ENCODE measurements at places on chromosomes 2 and 18.

DNA sequence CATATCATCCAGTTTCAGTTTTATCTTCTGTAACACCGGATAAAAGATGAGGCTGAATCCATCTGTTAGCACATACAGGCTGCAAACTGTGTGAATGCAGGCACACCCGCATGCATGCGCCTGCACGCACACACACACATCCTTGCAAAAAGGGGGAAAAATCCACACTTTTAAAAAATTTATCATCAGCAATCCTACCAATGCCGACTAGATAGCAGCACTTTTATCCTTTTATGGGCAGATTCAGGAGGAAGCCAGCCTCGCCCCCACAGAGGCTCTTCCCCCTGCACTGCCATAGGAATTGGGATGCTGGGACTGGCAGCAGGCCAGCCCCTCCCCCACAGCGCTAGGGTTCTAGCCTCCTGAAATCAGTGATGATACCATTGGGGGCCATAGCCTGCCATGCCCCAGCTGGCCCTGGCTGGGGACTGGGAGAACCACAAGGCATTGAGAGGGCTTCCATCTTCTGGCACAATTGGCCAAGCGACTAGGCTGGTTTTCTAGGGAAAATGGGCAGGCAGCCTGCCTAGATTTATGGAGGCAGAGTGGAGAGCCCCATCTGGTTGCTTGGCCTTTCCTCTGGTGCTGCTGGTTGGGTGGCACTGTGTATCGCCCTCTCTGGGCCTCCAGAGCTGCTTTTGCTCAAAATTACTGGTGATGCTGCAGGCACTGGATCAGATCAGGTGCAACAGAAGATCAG lies 25.5 kb downstream of the CYRIA start:
- no peak for DNase-seq

GRCh38 chr2:31337860-31338259 lies 76.7 kb downstream of the XDH start:
- DNase-seq, result no peak

GRCh38 chr2:7007846-7008741 lies 90.9 kb downstream of the RNF144A start:
- no peak for DNase-seq

- DNase-seq, result no peak
Observed at GRCh38 chr2:60678551-60678950, 77.5 kb upstream of the PAPOLG start.

DNA sequence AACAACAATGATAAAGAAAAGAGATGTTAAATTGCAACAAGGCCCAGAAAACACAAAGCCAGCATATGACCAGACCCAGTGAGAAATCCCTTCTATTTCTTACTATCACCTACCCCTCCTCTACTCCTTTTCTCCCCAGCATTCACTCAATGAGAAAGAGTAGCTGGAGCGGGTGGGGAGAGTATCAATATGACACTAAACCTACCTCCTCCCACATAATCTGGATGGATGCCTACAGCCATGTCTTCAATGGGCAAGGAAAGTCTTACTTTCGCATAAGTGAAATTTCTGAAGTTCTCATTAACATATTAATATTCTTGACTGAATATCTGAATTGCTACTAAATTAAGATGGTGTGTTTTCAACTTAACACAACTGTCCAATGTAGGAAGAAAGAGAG lies 78.2 kb downstream of the AFF3 start:
- DNase-seq, result no peak

DNA sequence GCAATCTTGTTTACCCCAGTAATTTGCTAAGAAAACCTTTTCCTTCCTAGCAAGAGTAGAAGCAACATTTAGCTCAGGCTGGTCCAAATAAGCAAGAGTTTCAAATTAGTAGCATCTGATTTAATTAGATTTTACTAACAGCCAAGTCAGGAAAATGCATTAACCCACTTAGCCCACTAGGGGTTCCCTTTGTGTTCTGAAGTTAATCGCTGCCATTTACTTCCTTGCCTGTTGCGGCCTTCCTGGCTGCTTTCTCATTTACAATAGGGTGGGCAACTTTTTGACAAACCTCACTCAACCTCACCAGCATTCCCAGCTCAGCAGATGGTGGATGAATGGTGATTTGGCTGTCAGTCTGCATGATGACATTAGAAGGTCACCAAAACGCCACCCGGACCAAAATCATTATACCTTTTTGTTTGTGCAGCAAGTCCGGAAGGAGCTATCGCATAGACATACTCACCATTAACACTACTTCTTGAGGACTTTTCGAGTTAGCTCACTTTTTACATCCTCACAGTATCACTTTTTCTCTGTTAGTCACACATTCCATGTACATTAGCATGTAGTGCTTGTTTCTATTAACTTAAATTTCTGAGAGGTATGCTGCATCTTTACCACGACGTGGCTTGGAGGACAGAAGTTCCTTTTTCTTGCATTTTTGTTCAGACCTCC lies 101.5 kb upstream of the SETBP1 start:
- no peak for DNase-seq

- no peak for DNase-seq
Observed at GRCh38 chr2:119682578-119682977, 3.6 kb downstream of the TMEM177 start.

- DNase-seq, result no peak
Observed at GRCh38 chr2:104577143-104577542, 276.8 kb upstream of the POU3F3 start.

- DNase-seq, result no peak
Observed at GRCh38 chr18:62558015-62558663, 35.3 kb downstream of the ZCCHC2 start.
